ENCODE measurements at places on chromosomes 5 and 9. TPM values are rescaled to one million over a fixed set of nuclear protein-coding genes. Genes with fewer than 3 reads are reported as not detected.

IL13 gene
- not detected for total RNA-seq

BTNL9 gene
- not detected for total RNA-seq

PRDM9 gene
- under 0.01 TPM for total RNA-seq

EPB41L4A gene
- total RNA-seq = 3.6 TPM

MEIKIN gene
- not detected for total RNA-seq

PCDHA9 gene
- under 0.01 TPM for total RNA-seq

NKD2 gene
- not detected for total RNA-seq

RXFP3 gene
- total RNA-seq = not detected

GRIA1 gene
- total RNA-seq = not detected

PSAT1 gene
- 108 TPM for total RNA-seq

SFXN1 gene
- total RNA-seq = 96.1 TPM

TAS2R1 gene
- not detected for total RNA-seq

PCDHA8 gene
- not detected for total RNA-seq

MARCOL gene
- total RNA-seq = not detected

All from tracheal epithelial cell (primary cell).